PC-9 (cell line): ENCODE measurements at places on chromosomes 7 and 10.

DNA sequence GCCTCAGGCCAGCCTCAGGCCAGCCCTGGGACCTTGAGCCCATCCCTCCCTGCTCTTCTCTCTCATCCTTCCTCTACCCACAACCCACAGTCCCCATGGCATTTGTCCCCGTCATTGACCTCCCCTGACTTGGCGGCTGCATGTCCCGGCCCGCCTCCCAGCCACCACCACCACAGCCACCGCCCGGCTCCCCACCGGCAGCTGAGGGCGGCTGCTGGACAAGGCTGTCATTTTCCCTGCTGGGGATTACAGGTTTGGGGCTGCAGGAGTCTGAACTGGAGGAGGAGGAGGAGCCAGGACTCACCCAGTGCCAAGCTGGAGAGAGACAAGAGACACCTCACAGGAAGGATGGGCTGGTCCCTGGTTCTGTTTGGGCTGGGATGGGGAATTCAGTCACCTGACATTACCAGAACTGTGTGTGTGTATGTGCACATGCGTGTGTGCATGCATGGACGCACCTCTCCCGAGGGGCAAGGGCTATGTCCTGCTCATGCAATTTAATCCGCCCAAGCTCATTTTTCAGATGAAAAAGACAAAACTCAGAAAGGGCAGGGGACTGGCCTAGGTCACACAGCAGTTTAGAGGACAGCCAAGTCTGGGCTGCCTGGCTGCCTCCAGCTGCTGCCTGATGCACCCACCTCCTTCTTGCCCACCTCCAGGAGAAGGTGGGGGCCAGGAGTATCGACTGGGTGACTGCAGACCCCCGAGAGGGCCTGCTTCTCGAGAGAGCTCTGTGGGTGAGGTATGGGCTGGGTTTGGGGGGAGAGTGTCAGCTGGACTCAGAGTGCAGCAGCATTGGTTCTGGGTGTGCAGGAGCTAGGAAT is 113.1 kb downstream of the ZMIZ1 start:
- peak; percentile 72 for DNase-seq

DNA sequence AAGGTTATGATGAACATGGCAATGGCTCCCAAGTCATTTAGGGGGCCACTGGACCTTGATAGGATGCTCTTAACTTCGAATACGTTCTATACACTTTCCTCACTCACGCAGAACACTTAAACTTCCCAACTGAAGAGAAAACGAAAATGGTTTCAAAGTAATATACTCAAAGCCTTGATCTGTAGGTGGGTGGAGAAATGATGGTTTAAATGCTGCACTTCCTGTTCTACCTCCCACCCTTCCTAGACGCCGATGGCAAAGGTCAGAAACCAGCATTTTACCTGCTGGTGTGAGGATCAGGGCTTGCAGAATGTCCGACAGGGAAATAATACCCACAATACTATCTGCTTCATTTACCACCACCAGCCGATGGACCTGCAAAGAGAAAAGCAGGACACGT is 40.5 kb upstream of the RHEB start:
- DNase-seq: no peak

DNA sequence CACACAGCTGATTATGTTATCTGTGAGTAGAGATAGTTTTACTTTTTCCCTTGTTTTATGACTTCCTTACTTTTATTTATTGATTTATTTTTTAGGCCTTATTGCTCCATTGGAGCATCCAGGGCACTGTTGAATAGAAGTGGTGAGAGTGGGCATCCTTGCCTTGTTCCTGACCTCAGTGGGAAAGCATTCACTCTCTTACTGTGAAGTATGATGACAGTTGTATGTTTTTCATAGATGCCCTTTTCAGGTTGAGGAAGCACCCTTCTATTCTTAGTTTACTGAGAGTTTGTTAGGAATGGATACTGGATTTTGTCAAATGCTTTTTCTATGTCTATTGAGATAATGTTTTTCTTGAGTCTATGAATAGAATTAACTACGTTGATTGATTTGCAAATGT is 88.6 kb downstream of the XRCC2 start:
- DNase-seq: no peak

DNA sequence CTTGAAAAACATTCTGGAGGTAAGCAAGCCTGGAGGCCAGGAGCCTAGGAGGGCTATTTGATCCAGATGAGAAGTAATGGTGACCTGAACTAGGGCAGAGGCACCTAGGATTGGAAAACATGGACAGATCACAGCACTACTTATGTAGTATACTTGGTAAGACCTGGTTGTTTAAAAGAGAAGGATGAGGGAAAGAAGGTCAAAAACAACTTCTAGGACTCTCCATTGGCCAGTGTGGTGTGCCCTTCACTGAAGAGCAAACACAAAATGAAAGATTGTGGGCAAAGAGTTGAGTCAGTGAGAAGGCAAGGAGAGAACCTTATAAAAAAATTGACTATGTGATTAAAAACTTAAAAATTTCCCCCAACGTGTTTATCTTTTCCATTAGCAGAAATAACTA is 14.3 kb downstream of the ANKRD1 start:
- DNase-seq: no peak

- no peak for DNase-seq
Observed at GRCh38 chr10:6228010-6228511, 25.3 kb downstream of the PFKFB3 start.

- no peak for DNase-seq
Observed at GRCh38 chr10:125190414-125190813, 30.1 kb upstream of the CTBP2 start.

DNA sequence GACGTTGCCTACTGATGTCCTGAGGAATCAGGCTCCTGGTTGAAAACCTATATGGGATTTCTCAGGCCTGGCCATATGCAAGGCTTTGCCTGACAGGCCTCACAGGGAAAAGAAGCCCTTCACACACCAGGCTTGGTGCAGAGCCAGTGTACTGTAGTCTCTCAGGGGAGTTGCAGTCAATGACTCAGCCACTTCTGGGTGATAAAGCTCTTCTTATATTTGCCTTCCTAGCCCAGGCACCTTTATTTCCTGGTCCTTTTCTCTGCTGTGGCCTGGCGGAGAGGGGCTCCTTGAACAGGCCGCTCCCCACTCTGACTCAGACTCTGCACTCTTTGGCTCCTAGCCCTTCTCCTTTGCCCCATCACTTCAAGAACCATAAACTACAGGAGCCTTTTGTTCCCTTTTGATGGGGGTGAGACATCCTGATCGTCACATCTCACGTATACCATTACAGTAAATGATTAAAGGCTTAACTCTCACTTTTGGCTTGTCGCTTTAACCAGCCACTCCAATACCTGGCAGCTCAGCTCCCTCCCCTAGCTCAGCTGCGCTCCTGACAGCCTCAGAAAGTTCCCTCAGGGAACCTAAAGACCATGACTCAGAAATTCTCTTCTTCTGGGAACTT is 33.5 kb downstream of the DPY19L1 start:
- peak; percentile 88 for DNase-seq

GRCh38 chr10:105981679-105982078 is 1182.8 kb downstream of the SORCS1 start:
- DNase-seq: no peak

DNA sequence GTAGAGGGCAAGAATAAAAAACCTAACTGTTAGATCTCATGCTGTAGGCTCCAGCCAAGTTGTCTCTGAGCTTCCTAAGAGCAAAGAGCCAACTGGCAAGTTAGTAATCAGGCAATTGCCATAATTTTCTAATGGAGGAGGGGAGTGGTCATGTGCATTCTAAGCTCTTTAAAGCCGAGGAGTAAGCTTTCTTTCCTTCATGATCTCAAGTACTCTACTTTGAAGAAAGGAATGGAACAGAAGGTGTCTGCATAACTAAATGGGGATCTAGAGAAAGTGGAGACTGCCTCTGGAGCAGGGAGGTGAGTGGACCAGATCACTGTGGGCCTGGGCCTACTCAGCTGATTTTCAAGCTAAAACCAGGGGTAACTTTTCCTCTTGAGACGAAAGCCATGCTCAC is 37.7 kb upstream of the TOMM7 start:
- DNase-seq: no peak

DNA sequence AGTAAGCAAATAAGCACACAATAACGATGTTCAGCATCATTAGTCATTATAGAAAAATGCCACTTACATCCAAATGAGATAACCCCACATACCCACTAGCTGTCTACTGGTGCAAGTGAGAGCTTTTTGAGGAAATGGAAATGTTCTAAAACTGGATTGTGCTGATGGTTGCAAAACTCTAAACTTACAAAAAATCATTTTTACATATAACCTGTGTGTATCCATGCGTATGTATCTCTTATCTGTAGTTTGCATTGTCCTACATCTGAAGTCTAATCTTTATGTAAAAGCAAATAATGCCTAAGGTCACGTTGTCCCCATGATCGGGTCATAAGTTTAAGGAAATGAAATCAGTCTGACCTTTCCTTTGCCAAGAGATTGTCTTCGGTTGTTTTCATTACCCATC is 81.6 kb upstream of the DNAJB6 start:
- DNase-seq: no peak

DNA sequence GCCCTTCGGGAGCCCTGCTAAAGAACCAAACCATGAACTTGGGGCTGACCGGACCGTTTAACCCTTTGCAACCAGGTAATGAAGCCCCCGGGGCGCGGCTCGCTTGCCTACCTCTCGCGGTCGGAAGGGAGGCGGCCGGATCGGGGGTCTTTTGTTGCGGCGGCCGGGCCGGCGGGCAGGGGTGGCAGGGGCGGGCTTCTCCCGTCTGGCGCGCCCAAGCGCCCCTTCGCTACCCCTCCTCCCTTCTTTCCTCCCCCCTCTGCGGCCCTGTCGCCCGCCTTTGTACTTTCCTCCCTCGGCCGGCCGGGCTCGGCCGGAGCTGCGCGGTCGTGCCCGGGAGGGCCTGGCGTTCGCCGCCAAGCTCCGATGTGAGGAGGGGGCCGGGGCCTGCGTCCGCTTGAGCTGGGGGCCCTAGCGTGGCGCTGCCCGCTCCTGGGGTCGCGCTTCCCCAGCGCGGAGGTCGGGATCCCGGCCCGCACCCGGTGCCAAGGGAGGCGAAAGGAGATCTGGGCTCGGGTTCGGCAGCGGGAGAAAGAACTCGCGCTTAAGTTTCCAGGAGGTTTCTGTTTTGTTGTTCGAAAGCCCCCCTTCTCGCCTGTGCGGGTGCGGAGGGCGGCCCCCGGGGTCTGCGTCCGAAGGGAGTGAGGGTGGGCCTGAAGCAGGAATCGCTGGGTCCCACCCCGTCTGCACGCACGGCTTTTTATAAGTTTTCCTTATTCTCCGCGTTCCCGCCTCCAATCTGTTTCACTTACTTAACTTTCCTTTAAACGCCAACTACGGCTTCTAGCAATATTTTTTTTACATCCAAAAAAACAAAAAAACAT is 436.8 kb upstream of the GALNT17 start:
- DNase-seq: no peak

GRCh38 chr7:81407094-81407493 is 362.8 kb downstream of the HGF start:
- no peak for DNase-seq

DNA sequence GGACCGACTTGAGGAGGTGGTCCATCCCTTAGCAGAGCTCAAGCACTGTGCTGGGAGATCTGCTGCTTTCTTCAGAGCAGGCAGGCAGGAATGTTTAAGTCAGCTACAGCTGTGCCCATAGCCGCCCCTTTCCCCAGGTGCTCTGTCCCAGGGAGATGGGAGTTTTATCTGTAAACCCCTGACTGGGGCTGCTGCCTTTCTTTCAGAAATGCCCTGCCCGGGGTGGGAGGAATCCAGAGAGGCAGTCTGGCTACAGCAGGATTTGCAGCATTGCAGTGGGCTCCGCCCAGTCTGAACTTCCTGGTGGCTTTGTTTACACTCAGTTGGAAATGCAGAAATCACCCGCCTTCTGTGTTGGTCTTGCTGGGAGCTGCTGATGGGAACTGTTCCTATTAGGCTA is 51.2 kb upstream of the SEMA3A start:
- no peak for DNase-seq

DNA sequence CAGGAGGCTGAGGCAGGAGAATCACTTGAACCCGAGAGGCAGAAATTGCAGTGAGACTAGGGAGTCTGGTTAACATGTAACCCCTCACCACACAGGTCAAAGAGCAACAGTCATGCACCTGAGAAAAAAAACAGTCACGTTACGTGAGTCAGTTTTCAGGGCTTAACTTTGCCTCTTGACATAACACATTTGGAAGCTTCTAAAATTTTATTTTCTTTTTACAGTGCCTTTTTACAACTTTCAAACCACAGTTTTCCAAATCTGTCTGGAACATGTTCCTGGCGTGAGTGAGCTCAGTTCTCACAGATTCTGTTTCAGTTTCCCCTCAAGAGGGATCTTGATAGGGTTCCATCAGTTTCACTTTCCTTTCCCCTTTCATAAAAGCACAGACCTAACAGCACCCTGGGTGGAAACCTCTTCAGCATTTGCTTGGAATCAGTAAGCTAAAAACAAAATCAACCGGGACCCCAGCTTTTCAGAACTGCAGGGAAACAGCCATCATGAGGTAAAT is 4.4 kb downstream of the IFIT3 start:
- DNase-seq: no peak

DNA sequence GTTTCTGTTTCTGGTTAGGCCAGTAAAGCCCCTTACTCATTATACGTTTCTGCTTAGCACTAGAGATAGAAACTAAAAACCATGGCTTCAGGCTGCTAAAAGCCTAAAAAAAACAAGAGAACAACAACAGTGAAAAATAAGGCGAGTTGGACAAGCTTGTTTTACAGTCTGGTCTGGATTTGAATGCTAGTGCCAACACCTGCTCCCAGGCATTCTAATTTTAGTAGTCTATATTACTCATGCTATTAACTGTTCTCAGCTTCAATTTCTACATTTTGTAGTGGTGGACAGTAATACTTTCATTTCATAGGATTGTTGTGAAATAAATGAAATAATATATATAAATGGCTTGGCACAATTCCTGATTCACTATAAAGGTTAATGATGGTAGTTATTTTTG is 108.5 kb downstream of the HBP1 start:
- no peak for DNase-seq

DNA sequence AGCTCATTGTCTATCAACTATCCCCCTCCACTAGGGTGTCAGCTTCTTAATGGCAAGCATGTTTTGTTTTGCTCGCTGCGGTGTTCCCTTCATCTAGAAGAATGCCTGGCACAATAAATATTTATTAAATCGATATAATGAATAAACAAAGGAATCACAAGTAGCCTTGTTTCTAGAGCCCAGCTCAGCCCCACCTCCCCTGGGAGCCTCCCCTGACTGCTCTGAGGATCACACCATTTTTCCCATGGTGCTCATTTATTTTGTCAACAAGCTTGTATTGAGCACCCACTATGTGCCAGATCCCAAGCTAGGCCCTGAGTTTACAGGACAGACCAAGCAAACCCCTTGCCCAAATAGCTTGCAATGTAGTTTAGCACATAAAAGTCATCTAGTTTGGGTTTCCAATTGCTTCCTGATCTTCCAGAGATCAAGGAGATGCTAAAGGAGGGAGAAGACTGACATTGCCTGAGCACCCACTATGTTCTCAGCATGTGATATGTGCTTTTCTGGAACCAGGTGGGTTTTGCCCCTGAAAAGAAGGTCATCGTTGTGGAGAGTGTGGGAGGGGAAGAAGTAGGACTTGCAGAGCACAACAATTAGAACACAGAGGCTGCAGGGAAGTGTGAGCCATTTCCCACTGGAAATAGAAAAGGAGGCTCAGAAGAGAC is 42.3 kb upstream of the GPAM start:
- no peak for DNase-seq

GRCh38 chr10:129126982-129127381 is 340.1 kb upstream of the MGMT start:
- no peak for DNase-seq

- DNase-seq: no peak
Observed at GRCh38 chr10:92052088-92052487, 128.5 kb downstream of the BTAF1 start.

GRCh38 chr7:119065966-119066365 is 841.5 kb downstream of the ANKRD7 start:
- DNase-seq: no peak

GRCh38 chr7:137519181-137519691 is 175.7 kb upstream of the PTN start:
- DNase-seq: no peak
